B cell (primary cell): ENCODE measurements at places on chromosomes 3 and 15. TPM values are rescaled to one million over a fixed set of nuclear protein-coding genes. Genes with fewer than 3 reads are reported as not detected.

The PDZRN3 gene
- polyA plus RNA-seq = not detected in 2 replicates

The TTLL13 gene
- polyA plus RNA-seq = 0.33 TPM in 1 of 2 replicates, not detected in the other

The CRABP1 gene
- polyA plus RNA-seq = not detected in 2 replicates

The FHIT gene
- polyA plus RNA-seq = 1.7 and 2.9 TPM in 2 replicates

The ADIPOQ gene
- not detected in 2 replicates for polyA plus RNA-seq

The TRH gene
- polyA plus RNA-seq = not detected in 2 replicates
